ENCODE measurements at places on chromosomes 11 and 22.

DNA sequence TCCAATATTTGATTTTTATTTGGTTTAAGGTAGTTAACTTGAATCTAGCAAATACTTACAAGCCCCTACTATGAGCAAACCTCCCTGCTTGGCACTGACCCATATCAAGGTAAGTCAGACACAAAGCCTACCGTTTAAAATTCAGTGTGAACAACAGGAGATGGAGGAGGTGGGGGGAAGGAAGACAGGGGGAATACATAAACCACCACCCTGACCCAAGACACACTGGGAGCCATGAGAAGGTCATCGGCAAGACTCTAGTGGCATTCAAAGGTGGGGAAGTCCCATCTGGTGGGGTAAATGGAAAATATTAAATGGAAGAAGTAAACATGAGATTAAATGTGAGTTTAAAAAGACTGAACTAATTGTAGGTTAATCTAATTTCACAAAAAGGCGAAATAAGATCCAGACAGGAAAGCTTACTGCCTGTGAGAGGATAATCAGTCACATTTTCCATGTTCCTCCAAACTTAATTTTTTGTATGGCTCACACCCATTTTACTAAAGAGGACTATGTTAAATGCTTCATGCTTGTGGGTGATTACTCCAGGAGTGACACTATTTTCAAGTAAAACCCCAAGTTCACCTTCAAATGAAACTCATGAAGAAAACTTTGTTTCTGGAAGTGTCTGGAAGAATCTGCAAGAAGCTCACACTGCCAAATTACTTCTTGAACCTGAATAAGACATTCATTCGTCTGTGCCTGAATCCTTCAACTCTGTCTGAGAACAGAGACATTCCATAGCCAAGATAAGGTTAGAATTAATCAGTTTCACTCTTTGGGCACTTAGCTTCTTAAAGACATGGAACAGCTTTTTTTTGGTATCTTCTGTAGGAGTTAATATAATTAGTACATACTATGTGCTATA, 51.7 kb downstream of the PITPNB start:
- DNase-seq, result no peak

- no peak for DNase-seq
These were observed 77.7 kb downstream of the STIM1 start for GRCh38 chr11:3933165-3933628.

DNA sequence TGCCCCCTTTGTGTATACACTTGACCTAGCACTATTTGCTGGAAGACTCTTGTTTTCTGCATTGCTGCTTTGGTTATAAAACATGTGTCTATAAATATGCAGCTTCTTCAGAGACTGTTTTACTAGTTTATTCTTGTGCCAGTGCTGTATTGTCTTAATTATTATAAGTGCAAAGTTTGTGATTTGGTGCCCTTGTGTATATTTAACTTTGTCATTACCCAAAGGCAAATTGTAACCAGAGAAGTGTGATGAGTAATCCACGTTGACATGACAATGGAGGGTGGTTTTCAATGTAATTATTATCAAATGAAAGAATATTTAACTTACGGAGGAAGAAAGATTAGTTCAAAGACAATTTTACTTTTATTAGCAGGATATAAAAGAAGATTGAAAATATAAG, 75.0 kb upstream of the PRODH start:
- no peak for DNase-seq

DNA sequence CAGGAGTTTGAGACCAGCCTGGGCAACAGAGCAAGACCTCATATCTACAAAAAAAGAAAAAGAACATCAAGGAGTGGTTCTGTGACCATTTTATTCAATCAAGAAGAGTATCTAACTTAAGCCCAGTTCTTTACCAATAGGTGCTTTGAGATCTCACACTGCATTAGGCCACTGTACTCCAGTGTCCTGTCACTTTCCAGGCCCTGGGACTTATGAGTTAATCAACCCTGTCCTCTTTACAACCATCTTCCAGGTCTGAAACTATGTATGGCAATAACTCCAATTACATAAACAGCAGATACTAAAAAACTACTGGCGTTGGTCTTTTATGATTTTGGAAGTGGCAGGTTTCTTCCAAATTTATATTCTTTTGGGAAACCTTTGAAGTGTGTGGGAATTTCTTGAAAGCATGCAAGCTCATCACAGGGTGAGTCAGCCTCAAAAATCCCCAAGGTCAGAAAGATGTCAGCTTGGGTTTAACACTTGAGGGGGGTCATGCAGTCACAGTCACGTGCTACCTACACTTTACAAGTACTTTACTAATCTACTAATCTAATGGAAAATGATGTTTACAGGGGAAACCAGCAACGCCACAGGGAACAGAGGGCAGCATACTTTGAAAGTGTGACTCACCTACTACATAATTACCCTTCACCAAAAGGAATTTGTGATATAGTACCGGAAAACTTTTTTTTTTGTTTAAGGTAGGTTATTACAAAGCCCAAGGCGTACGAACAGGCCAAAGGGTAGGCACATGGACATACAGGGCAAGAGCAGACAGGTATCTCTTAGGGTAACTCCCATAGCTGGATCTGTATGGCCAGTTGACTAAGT, 15.6 kb downstream of the PISD start:
- no peak for DNase-seq

- DNase-seq, result no peak
These were observed 20.6 kb downstream of the POLR3H start for GRCh38 chr22:41523464-41524221.

DNA sequence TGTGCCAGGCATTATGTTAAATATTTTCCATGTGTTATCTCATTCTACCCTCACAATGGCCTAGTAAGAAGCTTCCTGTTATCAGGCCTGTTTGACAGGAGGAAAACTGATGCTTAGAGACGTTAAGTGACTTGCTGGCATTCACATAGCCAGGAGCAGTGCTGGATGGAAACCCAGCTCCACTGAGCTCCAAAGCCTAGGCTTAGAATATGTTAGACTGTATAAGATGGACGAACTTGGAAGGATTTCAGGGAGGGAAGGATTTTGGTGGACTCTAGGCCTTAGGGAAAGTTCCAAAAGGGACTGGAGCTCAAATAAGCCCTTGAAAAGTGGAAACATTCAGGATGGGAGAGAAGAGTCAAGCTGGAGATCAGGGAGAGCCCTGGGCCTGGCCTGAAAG, 2.1 kb downstream of the CD44 start:
- DNase-seq, result no peak

DNA sequence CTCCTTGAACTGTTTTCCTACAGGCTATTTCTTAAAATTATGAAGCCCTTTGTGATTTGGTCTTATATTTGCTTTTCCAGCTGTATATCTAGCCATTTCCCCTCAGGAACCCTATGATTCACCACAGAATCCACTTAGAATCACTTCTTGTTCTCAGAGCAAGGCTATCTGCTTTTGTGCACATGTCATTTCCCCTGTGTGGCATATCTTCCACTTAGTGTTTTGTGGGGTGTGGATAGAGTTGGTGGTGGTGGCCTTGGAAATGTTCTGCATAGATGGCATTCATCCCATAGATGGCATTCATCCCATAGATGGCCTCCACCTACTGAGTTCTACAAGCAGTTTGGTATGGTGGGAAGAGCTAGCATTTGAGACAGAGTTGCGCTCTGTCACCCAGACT, 44.7 kb downstream of the SWAP70 start:
- no peak for DNase-seq

GRCh38 chr11:44483919-44484610, 81.4 kb upstream of the CD82 start:
- no peak for DNase-seq

- no peak for DNase-seq
These were observed 41.9 kb upstream of the WNT7B start for GRCh38 chr22:46018859-46019258.

GRCh38 chr11:108895579-108896480, 231.0 kb downstream of the DDX10 start:
- no peak for DNase-seq

GRCh38 chr11:122317305-122317704, 201.3 kb upstream of the BLID start:
- no peak for DNase-seq

DNA sequence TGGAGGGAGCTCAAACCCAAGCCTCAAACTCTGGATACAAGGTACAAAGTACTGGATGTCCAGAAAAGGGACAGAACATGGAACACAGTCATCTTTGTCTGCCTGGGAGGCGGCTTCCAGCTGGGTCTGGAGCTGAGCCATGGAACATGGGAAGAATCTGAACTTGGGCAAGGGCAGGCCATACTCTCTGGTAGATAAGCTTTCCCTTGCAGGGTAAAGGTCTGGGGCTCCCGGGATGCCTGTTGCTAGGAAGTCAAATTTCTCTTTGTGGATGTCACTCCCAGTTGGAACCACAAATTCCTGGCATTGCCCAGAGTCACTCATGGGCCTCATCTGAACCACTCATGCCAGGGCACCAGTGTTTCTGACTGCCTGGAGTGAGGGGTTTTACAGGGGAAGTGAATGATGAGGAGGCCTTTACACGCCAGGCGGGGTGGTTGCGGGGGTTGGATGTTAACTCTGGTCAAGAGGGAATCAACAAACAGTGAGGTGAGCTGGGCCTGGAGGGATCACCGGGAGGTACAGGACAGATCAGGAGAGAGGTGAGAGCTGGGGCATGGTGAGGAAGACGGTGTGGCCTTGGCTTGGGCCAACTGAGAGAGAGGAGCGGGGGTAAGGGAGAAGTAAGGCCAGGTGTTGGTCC, 5.7 kb downstream of the FTH1 start:
- no peak for DNase-seq

DNA sequence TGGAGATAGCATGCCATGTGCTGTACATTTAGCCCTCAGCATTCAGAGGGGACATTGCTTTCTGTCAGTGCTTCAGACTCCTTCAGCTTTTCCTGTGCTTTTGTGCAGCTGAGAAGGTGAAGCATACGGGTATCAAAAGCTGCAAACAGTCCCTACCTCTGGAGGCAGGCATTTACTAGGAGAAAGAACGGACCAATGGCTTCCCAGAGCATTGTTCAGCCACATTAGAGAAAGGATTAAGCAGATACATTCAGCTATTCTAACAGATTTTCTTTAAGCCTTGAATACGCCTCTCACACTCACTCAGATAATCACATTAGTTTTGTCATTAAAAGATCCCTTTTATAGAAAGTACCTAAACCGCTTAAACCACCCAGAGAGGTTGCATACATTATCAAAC, 80.7 kb upstream of the FAM181B start:
- no peak for DNase-seq

- no peak for DNase-seq
These were observed 8.5 kb downstream of the ELFN2 start for GRCh38 chr22:37418627-37419369.

GRCh38 chr11:44537679-44538078, 27.8 kb upstream of the CD82 start:
- DNase-seq, result no peak

DNA sequence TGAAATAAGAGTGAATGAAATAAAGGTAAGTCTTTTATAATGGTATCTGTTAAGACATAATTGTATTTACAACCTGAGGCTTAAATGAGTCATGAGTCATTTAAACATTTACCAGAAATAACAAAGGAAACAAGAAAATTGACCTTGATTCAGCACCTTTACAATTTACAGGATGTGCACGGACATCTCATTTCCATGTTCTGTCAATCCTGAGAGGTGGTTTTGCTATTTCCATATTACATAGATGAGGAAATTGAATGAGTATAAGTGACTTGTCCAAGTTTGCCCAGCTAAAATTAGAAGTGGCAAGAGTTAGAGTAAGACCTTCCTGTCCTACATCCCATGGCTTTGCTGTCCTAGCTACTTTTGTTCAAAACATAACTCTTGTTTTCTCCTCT, 89.1 kb downstream of the TRIM44 start:
- no peak for DNase-seq

GRCh38 chr11:91981995-91982394, 242.6 kb upstream of the FAT3 start:
- DNase-seq, result no peak

DNA sequence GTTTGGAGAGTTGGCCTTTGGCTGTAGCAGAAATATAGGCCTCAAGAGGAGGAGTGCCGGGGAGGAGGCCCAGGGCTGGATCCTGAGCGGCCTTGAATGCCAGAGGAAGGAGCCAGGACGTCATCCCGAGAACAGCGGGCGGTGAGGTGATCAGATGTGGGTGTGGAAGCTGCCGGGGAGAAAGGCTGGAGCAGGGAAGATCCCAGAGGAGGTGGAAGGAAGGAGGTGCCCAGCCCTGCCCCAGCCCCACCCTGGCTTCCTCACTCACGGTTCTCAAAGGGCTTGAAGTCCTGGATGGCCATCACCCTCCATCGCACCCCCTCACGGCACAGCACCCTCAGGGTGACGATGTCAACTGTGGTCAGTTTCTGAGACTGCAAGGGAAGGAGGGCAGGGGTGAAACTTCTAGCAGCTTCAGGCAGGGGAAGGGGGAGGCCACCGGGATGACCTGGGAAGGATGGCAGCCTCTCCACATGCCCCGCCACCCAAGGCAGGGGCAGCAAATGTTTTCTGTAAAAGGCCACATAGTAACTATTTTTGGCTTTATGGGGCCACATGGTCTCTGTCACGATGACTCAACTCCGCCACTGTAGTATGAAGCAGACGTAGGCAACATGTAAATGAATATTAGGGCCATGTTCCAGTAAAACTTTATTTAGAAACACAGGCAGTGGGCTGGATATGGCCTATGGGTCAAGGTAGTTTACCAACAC, 10.7 kb downstream of the IL2RB start:
- DNase-seq, result no peak

DNA sequence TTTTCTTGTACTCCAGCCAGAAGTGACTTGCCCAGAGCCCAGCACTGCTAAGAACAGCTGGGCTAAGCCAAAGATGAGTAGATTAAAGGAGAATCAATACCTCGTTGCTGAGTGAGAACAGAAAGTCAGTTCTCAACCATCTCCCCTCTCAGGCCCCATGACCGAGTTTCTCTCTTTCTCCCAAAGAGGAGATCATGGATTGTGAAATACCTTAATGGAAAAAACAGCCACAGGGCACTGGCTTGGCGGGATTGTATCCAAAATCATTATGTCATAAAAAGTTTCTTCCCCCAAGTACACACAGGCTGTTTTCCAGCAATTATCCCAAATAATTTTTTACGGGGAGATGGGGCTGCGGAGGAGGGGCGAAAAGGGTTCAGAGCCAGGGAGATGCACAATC, 111.8 kb upstream of the TMEM45B start:
- no peak for DNase-seq

GRCh38 chr11:130181295-130182272, 22.0 kb downstream of the ST14 start:
- DNase-seq, result no peak

GRCh38 chr22:30876915-30877553, 91.5 kb downstream of the MORC2 start:
- no peak for DNase-seq

DNA sequence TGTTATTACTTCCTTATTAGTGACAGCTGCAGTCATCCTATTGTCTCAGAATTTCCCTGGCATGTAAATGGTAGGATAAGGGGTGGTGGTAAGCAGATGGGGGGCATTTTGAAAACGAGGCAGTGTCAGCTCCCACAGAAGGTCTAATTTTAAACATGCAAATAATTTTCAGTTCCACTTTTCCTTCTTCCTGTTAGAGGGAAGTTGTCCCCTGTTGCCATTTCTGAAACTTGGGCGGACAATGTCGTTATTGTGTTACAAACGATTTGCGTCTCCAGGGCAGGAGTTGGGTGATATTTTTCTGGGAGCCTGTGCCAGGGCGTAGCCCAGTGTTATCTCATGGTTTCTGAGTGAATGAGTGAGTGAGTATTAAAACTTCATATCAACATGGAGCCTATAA, 7.4 kb downstream of the PTPRJ start:
- no peak for DNase-seq

GRCh38 chr11:73295241-73295995, 12.7 kb upstream of the ARHGEF17 start:
- DNase-seq, result peak; percentile 56
